ENCODE measurements at places on chromosomes 12 and 14.

GRCh38 chr14:34676516-34677211 lies 37.7 kb downstream of the CFL2 start:
- DNase-seq, result no peak

DNA sequence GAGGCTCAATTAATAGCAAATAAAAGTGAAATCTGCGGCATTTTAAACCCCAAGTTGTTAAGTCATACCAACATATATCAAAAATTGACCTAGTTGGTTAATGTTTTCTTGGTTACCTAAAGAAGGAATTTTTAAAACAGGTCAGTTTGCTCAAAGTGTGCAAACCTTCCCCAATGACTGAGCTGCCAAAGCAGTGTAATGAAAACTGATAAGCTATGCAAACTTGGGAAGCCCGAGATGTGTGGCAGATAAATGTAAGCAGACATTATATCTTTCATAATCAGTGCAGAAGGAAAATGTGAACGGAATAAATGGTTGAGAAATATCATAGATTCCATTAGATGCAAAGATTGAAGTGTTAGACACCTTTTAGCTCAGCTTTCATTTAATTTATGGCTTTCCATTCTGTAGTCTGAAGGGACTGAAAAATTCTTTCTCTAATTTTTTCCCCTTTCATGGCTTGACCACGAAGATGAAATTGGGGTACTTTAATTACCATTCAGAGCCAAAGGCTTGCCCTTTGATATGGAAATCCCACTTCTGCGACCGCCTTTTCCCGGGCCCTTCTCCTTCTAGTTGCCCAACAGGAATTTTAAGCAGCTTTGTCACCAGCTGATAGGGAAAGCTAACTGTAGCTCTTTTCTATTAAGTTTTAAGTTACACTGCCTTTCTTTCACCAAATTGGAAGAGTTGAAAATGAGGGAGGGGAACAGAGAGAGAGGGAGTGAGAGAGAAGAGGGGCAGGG lies 306.6 kb upstream of the SOX5 start:
- no peak for DNase-seq

- DNase-seq, result no peak
Measured at GRCh38 chr14:97395068-97395467, 597.9 kb downstream of the VRK1 start.

DNA sequence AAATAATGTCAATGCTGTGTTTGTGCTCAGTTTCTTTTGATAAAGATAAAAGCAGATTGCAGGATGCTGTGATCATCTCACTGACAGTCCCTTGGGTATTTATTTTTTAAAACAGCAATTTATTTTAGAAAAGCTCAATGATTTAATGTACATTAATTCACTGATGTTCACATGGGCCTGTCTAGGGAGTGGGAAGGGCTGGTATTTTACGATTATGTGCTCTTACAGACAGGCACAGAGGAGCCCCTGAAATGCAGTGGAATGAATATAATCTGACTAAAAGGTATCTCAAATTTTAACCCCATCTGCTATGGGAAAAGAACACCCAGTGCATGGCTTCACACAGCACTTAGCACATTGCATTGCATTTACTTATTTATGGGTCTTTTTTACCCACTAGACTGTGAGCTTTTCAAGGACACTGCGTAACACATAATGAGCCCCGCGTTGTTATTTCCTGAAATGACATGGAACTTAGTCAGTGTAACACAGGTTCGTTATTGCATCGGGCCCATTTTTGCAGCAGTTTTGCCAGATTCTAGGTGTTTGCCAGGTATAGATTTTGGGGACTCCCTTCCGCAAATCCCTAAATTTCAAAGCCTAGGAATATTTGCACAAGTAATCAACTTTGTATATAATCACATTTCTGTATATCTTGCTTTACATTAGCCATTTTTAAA lies 425.3 kb upstream of the FBXO33 start:
- no peak for DNase-seq

GRCh38 chr14:26255213-26255612 lies 342.6 kb downstream of the NOVA1 start:
- no peak for DNase-seq

DNA sequence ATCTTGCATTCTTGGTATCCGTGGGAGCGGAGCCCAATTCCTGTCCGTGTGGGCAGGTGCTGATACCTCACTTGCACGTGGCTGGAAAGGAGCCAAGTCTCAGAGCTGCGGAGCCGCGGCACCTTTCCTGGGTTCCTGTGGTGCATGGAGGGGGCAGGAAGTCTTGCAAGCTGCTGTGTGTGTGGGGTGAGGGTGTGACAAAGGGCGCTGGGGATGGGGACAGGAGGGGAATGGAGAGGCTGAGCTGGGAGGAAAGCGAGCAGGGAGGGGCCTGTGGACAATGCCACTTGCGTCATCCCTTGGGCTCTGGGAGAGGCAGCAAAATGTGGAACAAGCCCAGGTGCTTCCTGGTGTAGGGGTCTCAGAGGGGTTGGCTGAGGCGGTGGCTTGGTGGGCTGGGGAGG lies 86.7 kb downstream of the CALM1 start:
- DNase-seq, result no peak

- DNase-seq, result no peak
Measured at GRCh38 chr14:81342850-81343580, 57.1 kb downstream of the STON2 start.

DNA sequence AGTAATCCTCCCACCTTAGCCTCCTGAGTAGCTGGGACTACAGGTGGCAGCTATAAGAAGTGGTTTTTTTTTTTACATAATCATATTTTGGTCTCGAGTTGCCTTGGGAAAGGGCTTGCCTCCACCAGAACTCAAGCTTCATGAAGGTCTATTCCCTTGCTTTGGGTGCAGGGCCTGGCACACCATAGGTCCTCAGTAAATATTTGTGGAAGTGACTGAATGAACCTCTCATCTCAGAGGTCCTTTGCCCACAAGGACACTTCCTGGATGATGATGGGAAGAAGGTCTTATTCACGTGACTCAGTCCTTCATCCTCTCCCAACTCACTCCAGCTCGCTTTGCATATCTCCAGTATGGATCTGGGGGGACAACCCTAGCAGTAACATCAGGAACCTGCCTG lies 114.0 kb upstream of the MED13L start:
- DNase-seq, result no peak

- DNase-seq, result no peak
Measured at GRCh38 chr12:79776111-79776510, 85.3 kb upstream of the PAWR start.
